ENCODE measurements at places on chromosomes 3 and 15.

DNA sequence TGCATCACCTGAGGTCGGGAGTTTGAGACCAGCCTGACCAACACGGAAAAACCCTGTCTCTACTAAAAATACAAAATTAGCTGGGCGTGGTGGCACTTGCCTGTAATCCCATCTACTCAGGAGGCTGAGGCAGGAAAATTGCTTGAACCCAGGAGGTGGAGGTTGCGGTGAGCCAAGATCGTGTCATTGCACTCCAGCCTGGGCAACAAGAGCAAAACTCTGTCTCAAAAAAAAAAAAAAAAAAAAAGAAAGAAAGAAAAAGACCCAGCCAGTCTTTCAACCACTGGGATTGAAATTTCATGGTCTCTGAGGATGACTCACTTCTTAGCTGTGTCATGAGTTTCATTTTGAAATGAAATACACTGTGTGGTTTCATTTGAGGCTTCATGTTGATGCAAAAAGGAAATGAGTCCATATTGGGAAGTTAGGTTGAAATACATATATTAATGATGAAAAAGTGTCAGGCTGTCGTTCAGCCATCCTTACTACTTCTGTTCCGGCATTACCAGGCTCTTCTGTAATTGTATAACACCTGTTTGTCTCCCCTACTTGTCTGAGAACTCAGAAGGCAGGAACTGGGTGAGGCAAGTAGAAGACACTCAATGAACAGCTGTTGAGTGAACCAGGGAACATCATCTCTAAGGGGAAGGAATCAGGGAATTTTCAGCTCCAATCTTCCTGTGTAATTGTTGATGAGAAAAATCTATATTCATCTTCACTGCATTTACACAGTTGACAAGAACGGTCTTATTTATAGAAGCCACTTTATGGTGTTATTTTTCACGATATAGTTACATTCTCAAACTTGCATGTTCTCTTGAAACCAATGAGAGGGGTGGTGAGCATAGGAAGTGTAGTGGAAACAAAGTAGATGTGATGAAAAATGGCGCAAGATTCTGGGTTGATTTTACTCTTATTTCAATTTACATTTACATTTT lies 87.4 kb downstream of the NFKBIZ start:
- no peak for DNase-seq

DNA sequence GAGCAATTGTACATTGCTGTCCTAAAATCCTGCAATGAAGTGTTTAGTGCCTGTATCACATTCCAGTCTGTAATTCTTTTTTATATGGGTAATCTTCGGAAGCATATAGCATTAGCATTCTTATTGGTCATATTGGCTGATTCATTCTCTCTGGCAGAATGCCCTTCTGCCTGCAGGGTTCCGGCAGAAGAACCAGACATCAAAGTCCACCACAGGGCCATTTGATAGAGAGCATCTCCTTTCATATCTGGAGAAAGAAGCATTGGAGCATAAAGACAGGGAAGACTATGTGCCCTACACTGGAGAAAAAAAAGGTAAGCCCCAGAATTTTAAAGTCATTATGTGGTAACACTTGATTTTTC lies 39.6 kb downstream of the TMOD3 start:
- DNase-seq, result no peak

DNA sequence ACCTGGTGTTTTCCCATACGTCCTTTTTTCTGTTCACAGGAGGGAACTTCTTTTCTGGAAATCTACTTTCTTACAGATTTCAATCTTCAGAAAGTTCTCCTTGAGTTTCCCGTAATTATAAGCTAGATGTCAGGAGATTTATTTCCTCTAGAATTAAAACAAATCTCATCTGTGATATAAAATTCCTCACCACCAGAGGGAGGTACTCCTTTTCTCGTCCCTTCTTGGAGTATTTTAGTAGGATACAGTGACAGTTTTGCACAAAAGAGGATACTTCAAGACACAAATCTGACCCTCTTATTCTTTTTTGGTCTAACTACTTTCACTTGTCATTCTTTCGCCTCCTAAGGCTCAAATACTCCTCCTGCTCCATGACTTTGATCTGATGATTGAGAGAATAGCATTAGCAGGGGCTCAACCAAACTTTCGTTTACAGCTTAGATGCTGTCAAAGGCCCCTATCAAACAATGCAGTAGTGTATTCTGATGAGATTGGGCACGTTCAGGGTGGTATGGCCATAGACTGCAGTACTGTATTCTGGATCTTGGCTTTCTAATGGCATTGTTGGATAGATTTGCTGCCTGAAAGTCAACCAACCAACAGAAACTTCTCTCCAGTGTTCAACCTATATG lies 38.0 kb downstream of the TMEM41A start:
- DNase-seq, result no peak

GRCh38 chr3:169923189-169923588 lies 11.8 kb downstream of the SAMD7 start:
- no peak for DNase-seq

GRCh38 chr15:69685512-69686452 lies 233.2 kb downstream of the RPLP1 start:
- DNase-seq, result no peak

GRCh38 chr15:50890751-50891150 lies 17.7 kb upstream of the AP4E1 start:
- DNase-seq, result no peak

Measured in left hindlimb (tissue), 1 donor.